ENCODE measurements at places on chromosomes 16 and 17.
A peak's percentile ranks its signal among the peaks of the same experiment; 100 is the strongest.

GRCh38 chr16:30119428-30119827 is 3.6 kb downstream of the MAPK3 start:
- no peak for DNase-seq

DNA sequence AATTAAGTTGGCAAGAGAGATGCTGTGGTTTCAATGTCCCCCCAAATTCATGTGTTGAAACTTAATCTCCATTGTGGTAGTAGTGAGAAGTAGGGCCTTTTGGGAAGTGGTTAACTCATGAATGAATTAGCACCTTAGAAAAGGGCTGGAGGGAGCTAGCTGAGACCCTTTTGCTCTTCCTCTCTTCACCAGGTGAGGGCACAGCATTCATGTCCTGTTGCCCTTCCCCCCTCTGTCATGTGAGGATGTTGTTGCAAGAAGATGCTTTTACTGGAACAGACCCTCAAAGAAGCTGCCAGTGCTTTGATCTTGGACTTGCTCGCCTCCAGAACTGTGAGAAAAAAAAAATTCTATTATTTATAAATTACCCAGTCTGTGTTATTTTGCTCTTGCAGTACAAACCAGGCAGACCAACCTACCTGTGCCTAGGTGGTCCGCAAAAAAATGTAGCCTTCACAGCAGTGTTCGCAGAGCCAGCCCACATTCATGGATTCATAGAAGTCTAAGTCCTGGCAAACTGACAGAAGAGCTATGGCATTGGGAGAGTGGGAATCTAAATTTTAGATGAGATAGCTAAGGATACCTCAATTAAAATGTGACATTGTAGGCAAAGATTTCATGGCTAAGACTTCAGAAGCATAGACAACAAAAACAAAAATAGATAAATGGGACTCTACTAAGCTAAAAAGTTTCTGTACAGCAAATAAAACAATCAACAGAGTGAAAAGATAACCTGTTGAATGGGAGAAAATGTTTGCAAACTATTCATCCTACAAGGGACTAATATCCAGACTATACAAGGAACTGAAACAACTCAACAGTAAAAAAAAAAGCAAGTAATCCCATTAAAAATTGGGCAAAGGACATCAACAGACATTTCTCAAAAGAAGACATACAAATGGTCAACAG is 32.0 kb upstream of the ABCA5 start:
- no peak for DNase-seq

GRCh38 chr17:78307887-78308638 is 51.8 kb downstream of the SOCS3 start:
- DNase-seq: no peak

DNA sequence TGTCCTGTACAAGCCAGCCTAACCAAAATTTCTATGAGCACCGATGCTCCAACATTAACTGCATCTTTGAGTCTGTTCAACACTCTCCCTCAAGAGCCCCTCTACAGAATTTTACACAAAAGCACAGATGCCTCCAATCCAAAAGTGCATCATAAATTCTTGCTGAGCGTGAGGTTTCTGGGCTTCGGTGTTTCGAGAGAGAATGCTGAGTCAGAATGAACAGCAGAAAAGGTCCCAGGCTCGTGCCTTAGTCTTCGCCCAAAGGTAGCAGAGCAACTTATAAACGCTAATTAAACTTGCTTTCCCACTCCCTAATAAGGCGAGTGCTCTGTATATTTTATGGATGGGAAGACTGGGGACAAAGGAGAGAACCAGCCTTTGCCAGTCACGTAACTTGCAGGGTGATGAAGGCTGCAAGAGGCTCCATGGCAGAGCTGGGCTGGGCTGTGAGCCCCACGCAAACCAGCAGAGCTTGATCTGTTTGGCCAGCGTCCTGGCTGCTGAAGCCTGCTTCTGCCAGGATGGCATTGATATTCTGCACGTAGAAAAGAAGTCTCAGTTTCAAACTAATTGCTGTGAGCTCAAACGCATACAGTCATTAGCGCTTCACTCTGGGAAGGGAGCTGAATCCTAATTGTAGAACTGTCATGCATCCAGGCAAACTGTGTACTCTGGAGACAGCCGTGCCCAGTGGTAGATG is 138.5 kb downstream of the DNAH9 start:
- no peak for DNase-seq

- DNase-seq: peak; percentile 60
Observed at GRCh38 chr16:12319428-12320035, 343.0 kb downstream of the SNX29 start.

DNA sequence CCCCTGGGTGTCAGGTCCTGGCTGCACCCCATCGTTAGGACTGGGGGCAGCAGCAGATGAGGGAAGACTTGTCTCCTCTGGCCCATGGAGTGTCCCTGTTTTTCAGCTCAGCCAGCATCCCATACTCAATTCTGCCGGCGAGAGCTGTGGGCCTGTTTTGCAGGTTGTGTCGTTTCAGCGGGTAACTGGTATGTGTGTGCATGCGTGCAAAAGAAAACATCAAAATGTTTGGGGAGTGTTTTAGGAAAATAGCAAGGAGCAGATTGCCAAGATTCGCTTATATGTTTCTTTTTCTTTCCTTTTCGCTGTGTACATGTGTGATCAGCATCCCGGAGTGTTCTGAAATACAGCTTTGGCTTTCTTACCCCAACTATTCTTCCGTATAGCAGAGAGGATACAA is 34.7 kb downstream of the MSI2 start:
- no peak for DNase-seq

GRCh38 chr16:89658221-89658879 is 714 bp downstream of the SPATA33 start:
- no peak for DNase-seq

DNA sequence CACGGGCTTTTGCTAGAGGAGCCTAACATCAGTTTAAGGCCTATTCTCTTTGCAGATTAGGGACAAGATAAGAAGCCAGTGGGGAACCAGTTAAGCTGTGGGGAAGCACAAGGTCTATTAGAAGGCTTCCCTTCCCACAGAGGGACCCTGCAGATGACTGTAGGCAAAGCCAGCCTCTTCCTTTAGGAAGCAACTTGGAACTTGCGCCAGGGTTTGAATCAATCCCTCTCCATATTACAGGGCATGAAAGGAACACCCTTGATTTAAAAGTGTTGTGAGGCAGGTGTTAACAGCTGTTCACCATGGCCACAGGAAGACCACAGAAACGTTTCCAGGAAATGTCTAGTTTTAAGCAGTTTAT is 77.3 kb downstream of the RPTOR start:
- DNase-seq: no peak

DNA sequence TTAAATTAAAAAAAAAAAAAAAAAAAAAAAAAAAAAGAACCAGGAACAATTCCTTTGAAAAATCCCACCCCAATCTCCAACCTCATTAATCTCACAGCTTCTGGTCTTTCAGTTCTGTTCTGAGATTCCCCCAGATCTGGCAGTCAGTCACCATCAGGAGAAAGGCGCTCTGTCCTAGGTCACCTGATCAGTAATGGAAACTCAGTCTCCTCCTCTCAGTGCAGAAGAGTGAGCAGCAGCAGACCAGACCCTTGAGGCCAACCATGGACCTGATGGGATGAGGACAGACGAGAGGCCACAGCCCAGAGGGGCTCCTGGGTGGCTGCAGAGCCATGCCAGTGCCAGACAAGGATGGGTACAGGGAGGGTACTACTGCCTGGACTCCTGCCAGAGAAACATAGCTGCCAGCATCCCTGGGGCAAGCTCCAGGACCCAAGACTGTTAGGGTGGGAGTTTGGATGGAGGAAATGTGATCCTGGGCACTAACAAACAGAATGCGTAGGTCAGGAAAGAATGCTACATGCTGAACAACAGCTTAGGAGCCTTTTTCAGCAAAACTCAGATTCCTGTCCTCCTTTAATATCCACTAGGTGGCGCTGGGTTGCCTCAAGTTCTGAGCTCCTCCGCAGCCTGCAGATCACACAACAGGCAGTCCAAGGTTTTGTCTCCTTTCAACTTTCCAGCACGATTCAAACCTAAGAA is 28.7 kb downstream of the MPG start:
- DNase-seq: peak; percentile 80

DNA sequence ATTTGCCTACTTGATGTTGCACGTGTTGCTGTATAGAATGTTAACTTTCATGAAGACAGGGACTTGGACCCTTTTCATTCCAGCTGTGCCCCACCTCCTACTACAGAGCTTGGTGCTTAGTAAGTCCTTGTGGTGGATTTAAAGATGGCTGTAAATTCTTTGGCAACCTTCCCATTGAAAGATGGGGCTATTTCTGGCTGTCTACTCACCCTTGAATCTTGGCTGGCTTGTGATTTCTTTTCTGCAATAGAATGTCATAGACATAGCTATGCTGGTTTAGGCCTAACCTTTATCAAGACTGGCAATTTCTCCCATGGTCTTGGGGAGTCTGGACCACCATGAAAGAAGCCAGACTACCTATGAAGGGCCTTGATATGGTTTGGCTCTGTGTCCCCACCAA is 59.0 kb downstream of the ACSM2A start:
- DNase-seq: no peak

- DNase-seq: no peak
Observed at GRCh38 chr17:59914274-59914854, 21.4 kb downstream of the RPS6KB1 start.

DNA sequence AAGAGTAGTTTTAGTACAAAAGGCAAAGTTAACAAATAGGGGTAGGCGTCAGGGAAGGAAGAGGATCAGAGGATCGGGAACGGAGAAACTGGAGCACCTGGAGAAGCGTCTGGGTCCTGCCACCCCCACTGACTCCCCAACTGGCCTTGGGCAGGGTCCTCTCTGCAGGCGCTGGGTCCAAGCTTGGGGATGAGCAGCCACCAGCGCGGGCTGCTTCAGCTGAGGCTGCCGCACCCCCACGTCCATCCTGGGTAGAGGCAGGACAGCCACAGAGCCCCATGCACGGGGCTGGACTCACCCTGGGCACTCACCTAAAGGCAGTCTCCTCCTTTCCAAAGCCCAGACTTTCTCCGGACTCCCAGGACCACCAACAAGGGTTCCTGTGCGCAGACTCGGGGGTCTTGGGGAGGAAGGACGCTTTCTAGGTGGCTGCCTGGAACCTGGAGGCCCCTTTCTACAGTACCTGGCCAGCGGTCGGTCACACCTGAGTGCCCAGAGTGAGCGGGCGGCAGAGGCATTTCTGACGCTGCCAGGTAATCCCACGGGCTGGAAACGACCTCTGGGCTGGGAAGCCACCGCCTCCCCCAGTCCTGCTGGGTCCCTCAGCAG is 1.1 kb downstream of the HS3ST6 start:
- DNase-seq: no peak
